ENCODE measurements at places on chromosomes 11 and 22.
A peak's percentile ranks its signal among the peaks of the same experiment; 100 is the strongest.

GRCh38 chr11:134802116-134802515 is 390.1 kb upstream of the B3GAT1 start:
- DNase-seq, result peak; percentile 64

- DNase-seq, result no peak
Observed at GRCh38 chr11:2782769-2783168, 83.0 kb upstream of the KCNQ1OT1 start.

- peak; percentile 75 for DNase-seq
Observed at GRCh38 chr22:32204856-32205722, at the start of gene RFPL2. RFPL2 (minus strand) TSS chr22:32205073; CDS start chr22:32202451, 2,622 bp downstream.

DNA sequence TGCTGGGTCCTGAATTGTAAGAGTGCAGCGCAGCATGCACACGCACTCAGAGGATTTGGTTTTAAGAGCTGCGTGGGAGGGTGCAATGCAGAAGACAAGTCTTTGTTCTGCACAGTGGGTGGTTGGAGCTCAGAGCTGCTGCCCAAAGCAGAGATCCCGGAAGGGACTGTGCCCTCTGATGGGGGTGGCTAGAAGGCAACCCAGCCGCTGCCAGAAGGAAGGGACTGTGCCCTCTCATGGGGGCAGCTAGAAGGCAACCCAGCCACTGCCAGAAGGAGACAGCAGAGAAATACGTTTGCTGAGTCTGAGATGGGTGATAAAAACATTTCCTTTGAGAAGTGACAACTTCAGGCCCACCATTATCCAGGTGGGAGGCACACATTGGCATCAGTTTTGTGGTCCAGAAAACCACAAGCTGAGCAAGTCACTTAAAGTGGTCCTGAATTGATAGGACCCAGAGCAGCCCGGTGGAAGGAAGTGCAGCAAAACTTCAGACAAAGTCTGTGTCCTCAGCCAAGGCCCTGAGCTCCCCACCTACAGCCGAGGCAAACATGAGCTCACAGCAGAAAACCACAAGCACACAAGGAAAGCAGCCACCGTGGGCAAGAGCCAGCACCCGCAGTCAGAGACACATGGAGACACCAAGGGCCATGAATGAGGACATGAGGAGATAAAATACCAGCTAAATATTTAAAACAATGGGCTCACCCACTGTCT is 4.3 kb downstream of the KRTAP5-6 start:
- DNase-seq, result no peak

DNA sequence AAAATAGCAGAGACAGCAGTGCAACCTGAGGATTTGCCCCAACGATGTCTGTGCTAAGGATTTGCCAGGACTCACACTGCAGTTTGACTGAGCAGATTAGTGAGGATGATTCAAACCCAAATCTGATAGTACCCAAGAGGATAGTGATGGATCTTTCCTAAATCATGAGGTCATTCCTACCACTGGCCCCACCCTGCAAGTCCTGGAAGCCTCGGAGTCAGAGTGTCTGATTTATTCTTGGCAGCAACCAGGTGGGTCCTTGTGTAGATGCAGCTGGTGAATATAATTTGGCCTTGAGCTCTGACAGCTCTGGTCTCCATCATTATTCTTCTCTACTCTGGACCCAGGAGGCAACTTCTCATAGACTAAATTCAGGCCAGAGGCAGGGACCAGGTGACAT is 179.3 kb upstream of the RAG2 start:
- no peak for DNase-seq

DNA sequence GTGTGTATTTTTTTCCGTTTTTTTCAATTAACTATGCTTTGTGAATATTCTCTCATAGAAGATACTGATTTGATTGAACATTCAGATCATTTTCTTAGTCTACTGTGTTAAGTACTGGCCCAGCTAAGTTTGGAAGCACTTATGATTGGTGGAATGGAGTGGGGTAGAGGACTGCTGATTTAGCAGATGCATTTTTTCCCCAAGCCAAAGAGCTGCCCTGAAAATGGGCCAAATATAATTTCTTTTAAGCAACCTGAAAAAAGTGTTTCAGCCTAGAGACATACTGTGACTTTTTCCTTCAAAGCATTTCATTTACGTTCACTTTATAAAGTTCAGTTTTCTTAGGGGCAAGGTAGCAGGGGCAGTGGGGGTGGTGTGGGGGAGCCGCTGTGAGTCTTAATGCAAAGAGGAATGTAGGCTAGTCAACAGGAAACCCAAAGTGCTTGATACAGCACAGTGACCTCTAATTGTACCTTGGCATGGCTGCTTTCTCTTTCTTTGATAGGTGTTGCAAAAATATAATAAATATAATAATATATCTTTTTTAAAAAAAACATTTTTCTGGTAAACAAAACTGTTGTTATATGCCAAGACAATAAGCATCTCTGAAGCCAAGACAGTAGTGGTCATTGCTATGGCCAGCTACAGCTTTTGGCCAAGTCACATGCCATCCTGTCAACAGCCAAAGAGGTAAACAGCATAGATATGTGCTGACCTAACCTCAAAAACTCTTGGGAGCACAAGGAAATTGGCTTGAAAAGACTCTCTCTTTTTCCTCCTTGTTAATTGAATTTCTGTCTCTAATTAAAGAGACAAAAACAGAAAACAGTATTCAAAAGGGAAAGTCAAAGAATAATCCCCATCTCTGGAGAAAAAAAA is 58.8 kb downstream of the LIF start:
- no peak for DNase-seq

DNA sequence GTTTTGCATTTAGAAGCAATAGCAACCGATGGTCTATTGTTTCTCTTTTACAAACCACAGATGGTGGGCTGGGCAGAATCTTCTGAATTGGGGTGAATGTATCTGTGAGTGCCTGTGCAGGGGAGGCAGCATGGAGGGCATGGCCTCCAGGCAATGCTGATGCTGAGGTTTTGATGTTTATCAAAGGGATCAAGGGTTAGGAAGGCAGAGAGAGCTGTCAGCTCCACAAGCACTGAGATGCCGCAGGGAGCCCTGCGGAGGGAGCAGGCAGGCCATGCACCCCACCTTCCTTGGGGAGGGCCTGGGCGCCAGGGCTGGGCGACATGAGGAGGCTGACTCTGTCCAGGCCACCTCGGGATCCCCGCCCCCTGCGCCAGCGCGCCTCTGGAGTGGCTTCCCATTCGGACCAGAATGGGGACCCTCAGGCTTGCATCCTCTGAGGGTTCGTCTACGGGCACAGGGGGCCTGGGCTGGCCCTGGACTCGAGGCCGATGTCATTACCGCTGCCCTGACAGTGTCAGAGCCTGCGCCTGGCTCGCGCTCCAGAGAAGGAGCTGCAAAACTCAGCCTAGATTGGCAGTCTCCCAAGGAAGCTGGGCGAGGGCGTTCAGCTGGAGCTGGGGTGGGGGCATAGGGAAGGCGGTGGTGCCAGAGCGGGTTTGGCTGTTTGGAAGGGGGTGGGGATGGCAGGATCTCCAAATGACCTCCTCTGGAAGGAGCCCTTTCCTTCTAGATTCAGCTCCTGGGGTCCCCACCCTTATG is 13.9 kb upstream of the TH start:
- no peak for DNase-seq

- no peak for DNase-seq
Observed at GRCh38 chr11:75582506-75582894, 20.4 kb downstream of the SERPINH1 start.

GRCh38 chr11:46860218-46860617 is 14.1 kb upstream of the CKAP5 start:
- DNase-seq, result no peak

DNA sequence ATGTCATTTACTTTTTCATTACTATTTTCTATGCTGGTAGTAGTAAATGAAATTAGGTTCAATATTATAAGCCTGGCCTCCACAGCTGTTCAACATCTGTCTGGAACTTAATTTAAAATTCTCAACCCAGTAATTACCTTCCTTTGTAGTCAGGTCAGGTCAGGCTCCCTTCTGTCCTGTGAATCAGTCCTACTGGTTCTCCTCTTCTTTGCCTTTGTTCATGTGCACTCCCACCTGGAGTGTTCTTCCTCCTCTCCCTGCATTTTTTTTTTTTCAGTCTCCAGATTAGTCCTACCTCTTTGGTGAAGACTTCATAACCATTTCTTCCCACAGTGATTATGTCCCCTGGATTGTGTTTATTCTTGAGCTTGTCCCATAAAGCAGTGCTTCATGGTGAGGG is 67.9 kb downstream of the DKK3 start:
- no peak for DNase-seq

GRCh38 chr11:43790444-43790794 is 90.2 kb upstream of the ALKBH3 start:
- DNase-seq, result no peak

- peak; percentile 76 for DNase-seq
Observed at GRCh38 chr11:6298605-6299004, 21.7 kb downstream of the CAVIN3 start.

DNA sequence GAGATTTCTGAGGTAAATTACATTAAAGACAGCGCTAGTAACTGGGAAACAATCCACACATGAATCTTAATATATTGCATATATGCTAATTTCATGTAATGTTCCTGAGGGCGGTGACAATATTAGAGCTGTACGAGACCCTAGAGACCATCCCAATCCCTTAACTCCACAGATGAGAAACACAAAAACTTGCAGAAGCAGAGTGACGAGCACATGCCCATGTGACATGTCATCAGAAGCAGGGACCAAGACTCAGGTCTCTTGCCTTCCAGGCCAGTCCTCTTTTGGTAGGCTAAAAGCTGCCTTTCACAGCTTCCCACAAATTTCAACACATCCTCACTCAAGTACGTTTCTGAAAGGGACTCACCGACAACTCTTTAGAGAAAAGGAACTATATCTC is 11.8 kb downstream of the MAPK1 start:
- no peak for DNase-seq

GRCh38 chr11:39461066-39461465 is 1998.4 kb downstream of the LRRC4C start:
- no peak for DNase-seq

DNA sequence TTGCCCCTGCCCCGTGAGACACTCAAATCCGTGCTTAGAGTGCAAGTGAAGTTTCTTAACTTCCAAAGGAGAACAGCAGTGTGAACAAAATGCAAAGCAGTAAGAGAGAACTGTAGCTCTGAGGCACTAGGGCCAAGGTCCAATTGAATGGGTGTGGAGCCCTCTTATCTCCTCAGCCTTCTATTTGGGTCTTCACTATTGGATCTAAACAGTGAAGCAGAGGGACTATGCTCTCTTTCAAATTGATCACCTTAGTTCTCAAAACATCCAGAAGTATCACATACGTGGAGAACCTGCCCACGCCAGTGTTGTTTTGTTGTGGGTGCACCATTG is 49.6 kb downstream of the C22orf31 start:
- no peak for DNase-seq

GRCh38 chr11:70255477-70256116 is 14.9 kb upstream of the PPFIA1 start:
- DNase-seq, result no peak

- DNase-seq, result no peak
Observed at GRCh38 chr22:43921370-43921769, 2.2 kb upstream of the PNPLA3 start.

GRCh38 chr11:102458548-102458947 is 6.0 kb upstream of the TMEM123 start:
- no peak for DNase-seq

GRCh38 chr11:30568931-30569330 is 17.2 kb downstream of the MPPED2 start:
- no peak for DNase-seq

DNA sequence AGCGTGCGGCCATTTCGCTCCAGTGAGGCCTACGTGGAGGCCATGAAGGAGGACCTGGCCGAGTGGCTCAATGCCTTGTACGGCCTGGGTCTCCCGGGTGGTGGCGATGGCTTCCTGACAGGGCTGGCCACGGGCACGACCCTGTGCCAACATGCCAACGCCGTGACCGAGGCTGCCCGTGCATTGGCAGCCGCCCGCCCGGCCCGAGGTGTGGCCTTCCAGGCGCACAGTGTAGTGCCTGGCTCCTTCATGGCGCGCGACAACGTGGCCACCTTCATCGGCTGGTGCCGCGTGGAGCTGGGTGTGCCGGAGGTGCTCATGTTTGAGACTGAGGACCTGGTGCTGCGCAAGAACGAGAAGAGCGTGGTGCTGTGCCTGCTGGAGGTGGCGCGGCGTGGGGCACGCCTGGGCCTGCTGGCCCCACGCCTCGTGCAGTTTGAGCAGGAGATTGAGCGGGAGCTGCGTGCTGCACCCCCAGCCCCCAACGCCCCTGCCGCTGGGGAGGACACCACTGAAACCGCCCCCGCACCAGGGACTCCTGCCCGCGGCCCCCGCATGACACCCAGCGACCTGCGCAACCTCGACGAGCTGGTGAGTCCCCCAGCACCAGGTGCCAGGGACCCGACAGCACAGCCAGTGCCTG is 1.8 kb downstream of the GAS2L1 start:
- DNase-seq, result no peak

GRCh38 chr11:56577621-56578020 is at the start of gene OR5M10:
OR5M10 (minus strand) TSS chr11:56577721; CDS start chr11:56577721, 0 bp downstream.
- no peak for DNase-seq

- DNase-seq, result peak; percentile 57
Observed at GRCh38 chr11:61814247-61814957, 2.4 kb downstream of the FADS1 start.

DNA sequence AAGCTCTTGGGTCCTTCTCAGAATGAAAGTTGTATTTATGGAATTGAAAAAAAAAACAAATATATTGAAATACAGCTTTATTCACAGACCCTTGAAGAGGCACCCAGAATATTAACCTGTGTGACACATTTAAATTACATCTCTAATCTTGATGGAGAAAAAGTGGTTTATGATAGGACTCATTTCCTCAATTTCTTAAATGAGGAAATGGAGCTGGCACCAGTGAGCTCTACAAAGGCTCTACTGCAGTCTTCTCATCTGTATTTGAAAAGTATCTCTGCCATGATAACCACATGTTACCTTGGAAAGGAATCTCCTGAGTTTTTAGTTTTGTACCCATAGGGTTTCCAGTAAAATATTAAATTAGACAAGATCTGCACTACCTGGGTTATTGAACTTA is 186.5 kb downstream of the HIPK3 start:
- DNase-seq, result no peak

- DNase-seq, result no peak
Observed at GRCh38 chr11:69972351-69972802, 105.7 kb upstream of the ANO1 start.

DNA sequence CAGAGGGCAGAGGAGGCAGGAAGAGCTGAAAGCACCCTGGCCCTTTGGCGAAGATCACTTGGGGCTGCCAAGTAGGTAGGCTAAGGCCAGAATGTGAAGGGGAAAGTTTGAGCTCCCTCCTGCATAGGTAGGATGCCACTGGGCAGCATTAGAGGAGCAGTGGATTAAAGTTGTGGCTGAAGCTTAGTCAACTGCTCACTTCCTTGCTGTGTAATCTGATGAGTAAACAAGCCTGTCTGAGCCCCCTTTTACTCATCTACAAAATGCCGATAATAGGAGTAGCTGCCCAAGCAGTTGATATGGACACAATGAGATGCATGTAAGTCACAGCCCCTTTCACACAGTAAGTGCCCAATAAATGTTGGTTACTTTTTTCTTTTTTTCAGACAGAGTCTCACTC is 216.4 kb downstream of the MN1 start:
- no peak for DNase-seq

GRCh38 chr11:95904009-95904650 is 19.8 kb downstream of the MTMR2 start:
- DNase-seq, result peak; percentile 86

All from Caco-2 (cell line).